ENCODE measurements at places on chromosomes 16 and 17.

GRCh38 chr17:16273499-16273898 is 56.5 kb downstream of the PIGL start:
- DNase-seq: no peak

GRCh38 chr17:45950888-45951287 is 48.2 kb upstream of the STH start:
- DNase-seq: no peak

GRCh38 chr17:81328978-81329926 is 34.1 kb upstream of the SLC38A10 start:
- no peak for DNase-seq

GRCh38 chr16:84054916-84055315 is 12.3 kb upstream of the SLC38A8 start:
- DNase-seq: no peak
